ENCODE measurements at places on chromosomes 1 and 21.

- no peak for DNase-seq
Observed at GRCh38 chr21:40244981-40245380, 377.7 kb downstream of the PCP4 start.

GRCh38 chr1:177809819-177810218 is 160.0 kb downstream of the SEC16B start:
- no peak for DNase-seq

DNA sequence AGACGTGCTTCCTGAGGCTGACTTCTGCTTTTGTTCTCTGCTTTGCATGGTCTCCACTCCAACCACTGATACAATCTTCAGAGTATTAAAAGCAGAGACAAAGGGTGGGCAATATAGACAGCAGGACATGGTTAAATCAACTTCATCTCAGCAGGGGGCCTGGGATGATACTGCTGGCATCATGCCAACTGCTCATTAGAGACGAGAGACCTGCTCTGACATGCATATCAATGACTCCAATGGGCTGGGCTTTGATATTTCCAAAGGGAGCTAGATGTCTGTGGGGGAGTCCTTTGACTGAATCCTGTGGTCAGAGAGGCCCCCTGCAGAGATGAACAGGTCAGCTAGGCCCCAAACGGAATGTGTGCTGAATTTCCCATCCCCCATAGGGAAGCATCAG is 106.6 kb downstream of the ACTL8 start:
- peak; percentile 96 for DNase-seq

DNA sequence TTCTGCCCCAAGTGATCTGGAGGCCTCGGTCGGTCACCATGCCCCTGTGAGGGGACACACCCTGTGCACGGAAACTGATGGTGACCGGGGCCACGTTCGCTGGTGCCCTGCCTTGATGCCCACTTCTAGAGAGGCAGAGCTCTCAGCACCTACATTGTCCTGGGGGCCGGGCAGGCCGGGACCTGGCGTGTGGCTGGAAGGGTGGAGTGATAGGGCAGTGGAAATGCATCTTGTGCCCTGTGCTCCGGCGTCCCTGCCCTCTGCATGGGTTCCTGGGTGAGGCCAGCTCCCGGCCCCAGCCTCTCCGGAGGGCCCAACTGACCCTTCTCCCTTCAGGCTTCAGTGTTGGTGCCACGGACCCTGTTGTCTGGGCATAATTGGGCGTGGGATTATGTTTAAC is 11.0 kb upstream of the UMODL1 start:
- DNase-seq = no peak

DNA sequence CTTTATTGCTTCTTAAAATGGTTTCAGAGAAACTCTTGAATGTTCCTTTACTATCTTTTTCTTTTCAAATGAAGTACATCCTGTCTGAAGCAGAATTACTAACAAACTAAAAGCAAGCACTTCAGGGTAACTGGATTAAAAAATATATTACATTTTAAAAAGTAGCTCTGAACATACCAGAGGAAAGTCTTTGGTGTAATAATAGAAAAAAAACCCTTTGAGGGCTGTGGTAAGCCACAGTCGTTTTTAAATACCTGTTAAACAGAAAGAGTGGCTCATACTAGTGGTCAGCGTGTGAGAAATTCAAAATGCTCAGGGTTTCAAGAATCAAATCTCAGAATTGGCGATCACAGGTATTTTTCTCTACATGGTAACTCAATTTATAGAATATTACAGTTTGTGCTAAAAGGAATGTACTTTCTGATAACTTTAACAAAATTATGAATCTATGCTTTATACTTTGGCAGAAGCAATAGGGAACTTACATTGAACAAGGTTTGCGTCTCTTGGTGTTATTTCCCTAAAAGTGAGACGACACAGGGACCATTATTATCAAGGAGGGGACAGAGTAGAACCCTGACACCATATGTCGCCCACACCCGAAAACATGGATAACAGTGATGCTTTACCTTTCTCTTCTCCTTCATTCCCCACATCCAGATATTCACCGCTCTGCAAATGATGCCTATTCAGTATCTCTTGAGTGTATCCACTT is 97.0 kb upstream of the DPH5 start:
- no peak for DNase-seq

DNA sequence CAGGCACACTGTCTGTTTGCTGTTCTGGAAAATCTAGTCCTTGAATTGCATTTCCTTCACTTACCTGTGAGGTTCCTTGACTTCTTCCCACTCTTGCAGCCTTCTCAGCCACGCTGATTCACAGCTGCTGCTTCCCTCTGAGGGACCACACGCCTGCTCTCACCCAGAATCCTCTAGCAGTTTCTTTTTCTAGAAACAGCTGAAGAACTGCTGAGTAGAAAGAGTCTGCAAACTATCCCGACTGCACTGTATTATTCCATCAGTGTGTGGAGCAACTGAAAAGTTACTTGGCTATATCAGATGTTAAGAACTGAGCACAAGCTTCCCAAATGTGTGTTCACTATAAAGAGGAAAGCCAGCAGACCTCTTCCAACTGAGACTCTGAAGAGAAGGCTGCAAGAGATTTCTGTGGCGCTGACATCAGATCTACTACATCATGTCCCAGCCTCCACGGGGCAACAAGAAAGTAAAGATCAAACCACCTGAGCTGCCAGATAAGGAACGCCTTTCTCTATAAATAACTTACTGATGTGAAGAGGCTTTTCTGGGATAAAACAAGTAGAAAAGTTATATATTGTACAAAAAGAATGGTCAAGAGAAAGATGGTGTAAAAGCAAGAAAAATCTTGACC is 226.6 kb downstream of the RERE start:
- no peak for DNase-seq

- DNase-seq = no peak
Observed at GRCh38 chr21:37026499-37026898, 20.0 kb downstream of the RIPPLY3 start.

- DNase-seq = peak; percentile 73
Observed at GRCh38 chr1:206912445-206913095, 9.2 kb downstream of the FCMR start.

- no peak for DNase-seq
Observed at GRCh38 chr1:54842206-54842915, 41.2 kb upstream of the TTC22 start.

GRCh38 chr1:42239555-42239954 is 75.0 kb upstream of the GUCA2A start:
- no peak for DNase-seq

DNA sequence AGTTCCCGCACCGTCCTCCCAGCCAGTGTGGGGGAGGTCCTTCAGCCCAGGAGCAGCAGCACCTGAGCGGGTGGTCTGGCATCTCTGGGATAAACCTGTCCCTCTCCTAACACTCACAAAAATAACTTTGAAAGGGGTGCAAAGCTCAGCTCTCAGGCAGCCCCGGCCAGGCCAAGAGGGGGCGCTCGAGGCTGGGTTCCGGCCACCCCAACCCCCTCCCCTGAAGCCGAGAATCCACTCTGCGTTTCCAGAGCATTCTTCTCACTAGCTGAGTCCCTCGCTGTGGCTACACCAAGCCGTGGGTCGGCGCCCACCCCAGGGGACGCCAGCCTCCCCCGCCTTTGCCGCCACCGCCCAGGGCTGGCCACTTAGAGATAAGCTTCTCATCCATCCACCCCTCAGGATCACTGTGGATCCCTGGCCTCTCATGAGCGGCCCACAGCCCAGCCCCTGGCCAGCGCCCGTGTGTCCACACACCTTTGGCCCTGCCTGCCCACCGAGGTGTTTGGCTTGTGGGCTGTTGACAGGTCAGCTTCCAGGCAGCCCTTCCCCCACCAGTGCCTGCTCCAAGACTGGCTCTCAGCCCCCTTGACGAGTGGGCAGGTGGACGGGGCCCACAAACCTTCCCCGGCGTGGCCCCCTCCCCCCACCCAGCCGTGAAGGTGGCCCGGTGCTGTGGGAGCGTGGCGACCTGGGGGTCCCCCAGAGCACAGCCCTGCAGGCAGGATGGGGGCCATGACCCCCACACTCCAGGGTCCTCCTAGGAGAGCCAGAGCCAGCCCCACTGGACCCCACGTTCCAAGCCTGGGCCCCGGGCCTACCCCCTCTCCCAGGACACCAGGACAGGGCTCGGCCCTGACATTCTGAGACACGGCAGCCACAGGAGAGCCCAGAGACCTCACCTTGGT is 1.9 kb downstream of the FTCD start:
- no peak for DNase-seq

GRCh38 chr1:11682287-11682771 is 1.4 kb upstream of the MAD2L2 start:
- DNase-seq = no peak

DNA sequence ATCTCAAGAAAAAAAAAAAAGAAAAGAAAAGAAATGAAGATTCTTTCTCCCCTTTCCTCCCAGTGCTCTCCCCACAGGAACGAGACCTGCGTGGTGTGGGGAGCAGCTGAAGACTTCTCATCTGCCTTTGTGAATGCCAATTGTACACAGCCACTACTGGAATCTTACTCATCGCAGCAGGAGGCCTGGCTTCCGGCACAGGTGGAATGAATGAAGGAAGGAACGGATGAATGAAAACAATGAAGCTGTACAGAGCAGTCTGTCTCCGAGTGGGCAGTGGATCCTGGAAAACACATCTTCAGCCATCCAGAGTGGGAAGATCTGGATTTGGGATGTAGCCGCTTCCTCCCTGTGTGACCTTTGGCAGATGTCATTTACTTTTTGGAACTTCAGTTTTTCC is 64.9 kb downstream of the RUNX3 start:
- DNase-seq = no peak

DNA sequence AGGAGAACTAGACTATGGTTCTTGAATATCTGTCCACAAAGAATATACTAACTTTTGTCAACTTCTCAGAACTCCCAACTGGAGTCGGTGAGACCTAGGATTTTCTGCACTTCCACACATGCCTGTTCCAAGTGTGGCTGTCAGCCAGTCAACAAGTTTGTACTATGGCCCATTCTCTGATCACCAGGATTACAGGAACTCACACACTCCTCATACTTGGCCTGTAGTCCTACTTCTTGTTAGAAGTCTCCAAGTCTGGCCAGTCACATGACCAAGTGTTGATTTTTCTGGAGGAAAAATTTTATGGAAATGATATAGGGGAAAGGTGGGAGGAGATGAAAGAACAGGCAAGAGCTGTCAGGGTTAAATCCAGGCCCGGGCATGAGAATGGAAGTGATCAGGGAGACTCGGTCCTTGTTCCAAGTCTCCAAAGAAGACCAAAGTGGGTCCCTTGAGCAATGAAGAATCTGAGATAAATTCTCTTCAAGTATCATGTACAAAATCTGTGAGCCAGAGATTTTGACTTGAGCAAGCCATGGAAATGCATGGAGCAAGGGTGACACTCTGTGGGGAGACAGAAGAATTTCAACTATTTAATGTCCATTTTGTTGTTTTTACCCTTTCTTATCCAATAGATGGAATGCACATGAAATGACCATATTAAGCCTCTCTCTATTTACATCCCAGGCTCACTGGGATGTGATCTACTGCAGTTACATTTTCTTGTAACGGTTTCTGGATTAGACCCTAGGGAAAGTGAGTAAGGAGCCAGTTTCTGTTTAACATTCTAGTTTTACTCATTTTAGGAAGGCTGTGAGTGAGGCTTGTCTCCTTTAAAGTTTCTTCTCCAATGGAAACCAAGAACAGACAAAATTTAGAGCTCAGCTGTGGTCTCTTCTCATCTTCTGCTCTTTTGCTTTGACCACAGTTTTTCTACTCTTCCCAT is 320.9 kb downstream of the ASTN1 start:
- DNase-seq = peak; percentile 6

DNA sequence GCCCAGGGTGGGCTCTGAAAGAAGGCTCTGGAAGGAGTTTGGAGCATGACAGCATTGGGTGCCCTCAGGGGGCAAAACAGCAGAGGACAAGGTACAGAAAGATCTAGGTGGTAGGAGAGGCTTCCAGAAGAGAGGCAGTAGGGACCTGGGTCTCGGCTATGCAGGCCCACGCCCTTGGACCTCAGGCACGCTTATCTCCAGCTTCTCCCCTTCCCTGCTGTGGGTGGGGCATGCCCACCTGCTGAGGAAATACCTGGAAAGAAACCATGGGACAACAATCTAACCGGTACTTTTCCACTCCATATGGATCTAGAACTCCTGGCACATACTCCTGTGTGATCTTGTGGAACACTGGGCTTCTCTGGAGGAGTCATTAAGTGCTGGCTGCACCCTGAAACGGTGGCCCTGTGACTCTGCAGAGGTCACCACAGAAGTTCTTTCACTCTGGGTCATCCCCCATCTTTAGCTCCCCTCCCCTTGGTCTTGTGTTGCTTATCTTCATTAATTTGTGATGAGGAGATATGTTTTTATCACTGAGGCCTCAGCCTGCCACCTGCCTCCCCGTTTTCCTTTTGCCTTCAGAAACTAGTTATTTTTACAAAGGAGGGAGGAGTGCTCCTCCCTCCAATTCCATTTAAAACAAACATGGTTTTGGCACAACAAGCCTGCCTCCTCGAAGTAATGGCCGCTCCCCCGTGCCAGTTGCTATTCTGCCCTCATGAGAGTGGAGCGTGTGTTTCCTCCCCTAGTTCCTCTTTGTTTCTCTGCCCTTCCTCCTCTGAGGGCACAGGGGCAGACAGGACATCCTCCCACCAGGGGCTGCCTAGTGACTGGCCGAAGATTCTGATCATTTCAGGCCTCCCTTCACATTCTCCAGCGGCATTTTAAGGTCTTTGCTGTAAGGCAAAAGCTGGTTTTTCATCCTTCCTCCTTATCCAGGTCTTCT is 78.0 kb upstream of the ATP5PO start:
- no peak for DNase-seq

- peak; percentile 70 for DNase-seq
Observed at GRCh38 chr1:204377800-204378668, 18.3 kb upstream of the PLEKHA6 start.

DNA sequence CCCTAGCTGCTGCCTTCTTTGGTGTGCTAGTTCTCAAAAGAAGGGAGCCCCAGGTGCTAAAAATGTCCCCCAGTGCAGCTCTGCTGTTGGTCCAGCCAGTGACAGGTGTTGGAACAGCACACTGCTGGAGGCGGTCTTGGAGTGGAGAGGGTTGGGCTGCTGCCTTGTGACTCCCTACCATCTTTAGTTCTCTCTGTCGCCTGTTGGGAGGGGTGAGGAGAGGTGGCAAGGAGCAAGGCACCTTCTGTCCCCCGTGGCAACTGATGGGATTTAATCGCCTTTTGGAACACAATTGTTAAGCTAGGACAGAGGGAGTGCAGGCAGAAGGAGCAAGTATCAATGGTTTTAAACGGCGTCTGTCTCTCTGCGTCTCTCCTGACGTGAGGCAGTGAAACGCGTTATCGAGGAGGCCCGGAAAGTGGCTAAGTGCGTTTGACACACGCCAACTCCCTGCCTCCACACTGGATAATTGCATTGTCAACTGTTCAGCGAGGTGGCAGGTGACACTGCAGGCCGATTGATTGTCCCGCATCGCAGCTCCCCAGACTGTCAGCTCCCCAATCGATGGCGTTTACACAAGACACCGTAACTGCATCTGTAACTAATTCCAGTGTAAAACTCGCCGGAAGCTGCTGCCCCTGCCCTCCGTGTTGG is 34.0 kb downstream of the TMEM53 start:
- DNase-seq = no peak

GRCh38 chr1:231682779-231683178 is 56.2 kb downstream of the DISC1 start:
- no peak for DNase-seq

- DNase-seq = no peak
Observed at GRCh38 chr1:78153092-78153736, 107.4 kb downstream of the GIPC2 start.

GRCh38 chr1:20725189-20726117 is 7.0 kb downstream of the SH2D5 start:
- peak; percentile 34 for DNase-seq

Measured in kidney glomerular epithelial cell (primary cell).